ENCODE measurements at places on chromosomes 2 and 18.

GRCh38 chr2:38945372-38945771 is 55.7 kb downstream of the ARHGEF33 start:
- peak; percentile 11 for DNase-seq

GRCh38 chr2:26640331-26640745 is 828 bp downstream of the CIB4 start:
- peak; percentile 21 for DNase-seq

DNA sequence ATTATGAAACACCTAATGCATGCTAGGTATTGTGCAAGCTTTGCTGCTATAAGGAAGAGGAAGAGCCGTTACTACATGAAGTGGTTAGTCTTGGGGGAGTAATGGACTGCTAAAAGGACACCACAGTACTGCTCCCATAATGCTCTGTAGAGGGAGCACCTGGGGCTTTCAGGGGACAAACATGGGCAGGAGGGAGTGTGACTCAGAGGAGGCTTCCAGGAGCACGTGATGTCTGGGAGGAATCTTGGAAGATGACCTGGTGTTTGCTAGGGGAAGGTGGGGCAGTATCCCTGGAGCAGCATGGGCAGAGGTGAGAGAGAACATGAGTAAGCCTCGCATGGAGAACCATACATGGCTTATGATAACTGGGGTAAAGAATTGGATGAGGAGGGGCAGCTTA is 18.8 kb downstream of the MAPK4 start:
- DNase-seq = no peak

- DNase-seq = no peak
Measured at GRCh38 chr2:237429753-237430152, 15.8 kb upstream of the COL6A3 start.

- peak; percentile 58 for DNase-seq
Measured at GRCh38 chr2:85266146-85267041, 61.4 kb downstream of the TGOLN2 start.

DNA sequence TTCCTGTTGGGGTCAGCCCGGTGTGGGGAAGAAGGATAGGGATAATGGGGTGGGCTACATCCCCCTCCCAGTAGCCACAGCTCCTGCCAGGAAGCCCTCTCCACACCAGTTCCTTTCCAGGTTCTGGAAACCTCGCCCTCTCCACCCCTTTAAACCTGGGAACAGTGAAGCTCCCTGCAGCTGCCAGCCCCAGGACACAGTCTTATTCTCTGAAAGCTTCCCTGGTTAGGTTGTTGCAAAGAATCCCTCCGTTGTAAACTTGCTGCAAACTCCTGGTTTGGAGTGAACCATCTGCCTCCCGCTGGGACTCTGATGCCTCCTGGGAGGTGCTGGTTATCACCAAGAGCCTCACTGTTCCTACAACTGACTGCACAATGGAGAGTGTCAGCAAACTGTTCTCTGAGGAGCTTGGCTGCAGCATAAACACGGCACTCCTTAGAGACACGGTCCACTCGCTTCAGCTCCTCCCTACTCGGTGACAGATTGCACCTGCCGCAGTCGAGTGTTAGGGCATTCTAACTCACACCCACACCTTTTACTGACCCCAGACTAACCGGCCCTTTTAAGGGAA is 261.8 kb upstream of the RAB6C start:
- DNase-seq = no peak

GRCh38 chr2:96207073-96207773 is 1.4 kb downstream of the STARD7 start:
- no peak for DNase-seq

DNA sequence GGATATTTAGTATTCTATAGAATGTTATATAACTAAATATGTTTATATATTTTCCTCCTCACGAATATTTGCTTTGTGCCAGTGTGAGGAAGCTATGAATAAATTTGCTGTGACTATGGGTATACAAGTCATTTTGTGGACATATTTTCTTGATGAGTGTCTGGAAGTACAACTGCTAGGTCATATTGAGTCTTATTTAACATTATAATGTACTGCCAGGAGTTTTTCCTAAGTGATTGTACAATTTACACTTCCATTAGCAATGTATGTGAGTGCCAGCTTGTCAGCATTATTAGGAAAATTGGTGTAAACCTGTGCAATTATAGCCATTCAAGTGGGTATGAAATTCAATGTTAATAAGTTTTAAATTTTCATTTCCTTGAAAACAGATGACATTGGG is 1328.9 kb upstream of the TMEFF2 start:
- DNase-seq = peak; percentile 1

Measured in fibroblast of skin of right quadriceps (primary cell).